ENCODE measurements at places on chromosomes 2 and 18. TPM values are rescaled to one million over a fixed set of nuclear protein-coding genes. Genes with fewer than 3 reads are reported as not detected.

DNA sequence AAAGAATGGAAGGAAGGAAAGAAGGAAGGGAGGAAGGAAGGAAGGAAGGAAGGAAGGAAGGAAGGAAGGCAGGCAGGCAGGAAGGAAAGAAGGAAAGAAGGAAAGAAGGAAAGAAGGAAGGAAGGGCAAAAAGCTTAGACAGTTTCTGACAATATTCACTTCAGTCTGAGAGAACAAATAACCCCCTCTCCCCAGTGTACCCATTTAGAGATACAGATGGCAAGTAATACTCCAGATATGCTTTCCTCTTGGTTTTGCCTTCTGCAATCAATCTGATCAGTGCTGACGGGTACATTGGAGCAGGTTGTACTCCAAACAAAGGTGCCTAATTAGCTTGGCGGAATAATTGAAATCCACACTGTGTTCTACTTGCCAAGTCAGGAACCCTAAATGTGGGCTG is 534.6 kb upstream of the TMEFF2 start:
- DNase-seq: no peak

DNA sequence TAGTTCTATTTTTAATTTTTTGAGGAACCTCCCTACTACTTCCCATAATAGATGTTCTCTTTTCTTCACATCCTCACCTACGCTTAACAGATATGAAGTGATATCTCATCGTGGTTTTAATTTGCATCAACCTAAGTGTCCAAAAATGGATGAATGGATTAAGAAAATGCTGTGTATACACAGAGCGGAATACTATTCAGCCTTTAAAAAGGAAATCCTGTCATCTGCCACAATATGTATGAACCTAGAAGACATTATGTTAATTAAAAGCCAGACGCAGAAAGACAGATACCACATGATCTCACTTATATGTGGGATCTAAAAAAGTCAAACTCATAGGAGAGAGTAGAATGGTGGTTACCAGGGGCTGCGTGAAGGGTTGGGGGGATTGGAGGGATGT is 113.0 kb downstream of the PTRHD1 start:
- no peak for DNase-seq

DNA sequence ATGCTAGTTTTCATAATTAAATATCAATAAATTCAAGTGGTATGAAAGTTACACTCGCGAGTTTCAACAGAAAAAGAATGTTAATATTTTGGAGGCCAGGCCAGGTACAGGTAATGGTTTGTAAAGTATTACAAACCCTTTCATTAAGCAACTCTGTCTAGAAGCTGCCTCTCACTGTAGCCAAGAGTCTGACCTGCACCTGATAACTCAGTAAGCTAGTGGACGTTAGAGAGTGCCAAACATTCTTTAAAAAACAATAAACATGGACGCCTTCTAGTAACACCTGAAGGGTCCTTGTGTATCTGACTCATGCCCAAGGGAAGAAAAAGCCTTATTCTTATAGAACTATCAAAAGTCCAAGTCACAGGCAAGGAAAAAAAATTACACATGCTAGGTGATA is 70.2 kb downstream of the MBD2 start:
- no peak for DNase-seq

DNA sequence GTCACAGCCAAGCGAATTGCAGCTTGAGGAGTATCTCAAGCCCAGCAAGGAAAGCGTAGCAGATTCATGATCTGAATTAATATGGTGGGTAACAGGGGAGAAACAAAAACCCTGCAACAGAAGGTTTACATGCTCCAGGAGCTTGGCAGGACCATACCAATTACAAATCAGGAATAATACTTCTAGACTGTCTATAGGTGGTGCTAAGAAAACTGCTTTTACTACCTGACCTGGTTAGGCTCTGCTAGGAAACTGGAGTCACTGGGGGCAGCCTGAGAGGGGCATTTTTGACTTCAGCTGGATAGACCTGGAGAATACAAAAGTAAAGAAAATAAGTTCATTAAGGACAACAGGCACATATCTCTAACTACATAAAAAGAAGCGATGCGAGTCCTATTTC is 24.6 kb upstream of the SPOPL start:
- no peak for DNase-seq

- DNase-seq: no peak
These were observed 31.2 kb upstream of the STPG4 start for GRCh38 chr2:47186351-47186750.

DNA sequence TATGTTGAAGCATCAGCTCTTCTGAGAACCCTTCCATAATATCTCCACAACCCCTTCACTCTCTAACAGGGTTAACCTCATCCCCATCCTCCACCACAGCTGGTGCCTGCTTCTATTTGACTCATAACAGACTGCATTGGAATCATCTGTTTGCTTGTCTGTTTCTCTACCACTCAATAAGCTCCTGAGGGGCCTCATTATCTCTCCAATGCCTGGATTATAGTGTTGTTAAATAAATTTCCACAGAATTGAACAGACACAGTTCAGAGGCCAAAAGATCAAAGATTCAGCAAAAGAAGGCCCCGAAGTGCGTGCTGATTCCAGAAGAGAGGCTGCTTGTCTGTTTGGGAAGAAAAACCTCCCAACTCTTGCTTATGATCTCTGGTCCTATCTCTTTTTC is 33.7 kb upstream of the FAM98A start:
- no peak for DNase-seq

DNA sequence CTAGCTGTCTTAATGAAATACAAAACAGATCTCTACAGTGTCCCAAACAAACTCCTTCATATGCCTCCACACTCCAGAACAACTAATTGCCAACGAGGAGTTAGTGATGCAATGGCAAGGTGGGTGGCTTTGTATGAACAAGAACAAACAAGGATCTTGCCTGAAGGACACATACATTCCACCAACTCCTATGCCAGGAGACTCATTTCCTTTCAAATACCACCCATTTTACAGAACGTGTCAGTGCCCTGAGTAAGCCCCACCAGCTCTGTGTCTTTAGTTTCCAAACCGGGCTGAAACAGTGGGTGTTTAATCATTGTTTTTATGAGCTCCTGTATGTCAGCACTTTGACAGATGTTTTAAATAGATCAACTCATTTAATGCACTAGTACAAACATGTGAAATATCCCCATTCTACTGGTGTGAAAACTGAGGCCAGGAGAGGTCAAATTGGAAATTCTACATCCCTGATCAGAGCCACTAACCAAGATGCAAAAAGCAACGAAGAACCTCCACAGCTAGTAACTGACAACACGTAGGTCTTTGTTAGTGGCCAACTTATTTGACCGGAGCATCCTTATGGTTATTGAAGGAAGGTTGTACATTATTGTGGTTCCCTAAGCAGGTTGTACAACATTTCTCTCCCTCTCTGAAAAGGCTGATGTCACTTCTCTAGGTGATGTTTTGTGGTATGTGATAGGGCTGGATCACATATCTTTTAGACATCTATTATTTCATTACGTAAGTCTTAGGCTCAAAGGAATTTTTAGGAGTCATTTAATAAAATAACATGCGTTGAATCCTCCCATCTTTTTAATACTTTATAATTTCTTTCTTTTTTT is 534.9 kb upstream of the TNP1 start:
- DNase-seq: no peak

GRCh38 chr18:44452346-44452745 is 228.3 kb upstream of the SETBP1 start:
- no peak for DNase-seq

- no peak for DNase-seq
These were observed 62.4 kb downstream of the TXNL1 start for GRCh38 chr18:56575819-56576663.

DNA sequence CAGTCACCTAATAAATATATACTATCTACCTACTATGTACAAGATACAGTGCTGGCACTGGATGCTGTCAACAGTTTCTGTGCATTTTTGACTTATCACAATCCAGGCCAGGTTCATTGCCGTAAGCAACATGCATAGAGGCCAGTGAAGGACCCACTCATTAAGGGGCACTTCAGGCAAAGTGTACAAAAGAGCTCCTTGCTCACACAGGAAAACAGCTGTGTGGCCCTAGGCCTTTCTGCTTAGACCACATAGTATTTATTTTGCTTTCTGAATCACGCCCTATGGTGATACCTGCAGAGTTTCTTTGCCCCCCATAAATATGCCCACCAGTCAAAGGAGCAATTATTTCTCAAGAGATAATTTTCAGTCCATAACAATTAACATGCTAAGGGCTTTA is 39.6 kb upstream of the STAT4 start:
- no peak for DNase-seq

DNA sequence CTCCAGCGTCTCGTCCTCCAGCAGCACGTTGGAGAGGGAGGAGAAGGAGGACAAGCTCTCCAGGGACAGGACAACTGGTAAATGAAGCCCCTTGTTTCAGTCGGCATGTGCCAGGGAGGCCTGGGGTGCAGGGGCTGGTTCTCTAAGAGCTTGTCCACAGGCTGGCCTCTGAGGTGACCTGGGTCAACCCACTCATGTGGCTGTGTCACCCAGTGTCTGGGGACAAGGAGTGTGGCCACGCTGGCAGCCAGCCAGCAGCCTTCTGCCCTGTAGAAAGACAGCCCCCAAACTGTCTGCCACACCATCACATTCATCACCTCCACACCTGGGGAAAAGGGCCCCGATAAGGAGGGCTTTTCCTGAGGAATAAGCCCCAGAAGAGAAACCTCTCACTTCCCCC is 119.5 kb downstream of the TPGS2 start:
- no peak for DNase-seq

- no peak for DNase-seq
These were observed 58.4 kb downstream of the ATOH8 start for GRCh38 chr2:85812094-85812735.

DNA sequence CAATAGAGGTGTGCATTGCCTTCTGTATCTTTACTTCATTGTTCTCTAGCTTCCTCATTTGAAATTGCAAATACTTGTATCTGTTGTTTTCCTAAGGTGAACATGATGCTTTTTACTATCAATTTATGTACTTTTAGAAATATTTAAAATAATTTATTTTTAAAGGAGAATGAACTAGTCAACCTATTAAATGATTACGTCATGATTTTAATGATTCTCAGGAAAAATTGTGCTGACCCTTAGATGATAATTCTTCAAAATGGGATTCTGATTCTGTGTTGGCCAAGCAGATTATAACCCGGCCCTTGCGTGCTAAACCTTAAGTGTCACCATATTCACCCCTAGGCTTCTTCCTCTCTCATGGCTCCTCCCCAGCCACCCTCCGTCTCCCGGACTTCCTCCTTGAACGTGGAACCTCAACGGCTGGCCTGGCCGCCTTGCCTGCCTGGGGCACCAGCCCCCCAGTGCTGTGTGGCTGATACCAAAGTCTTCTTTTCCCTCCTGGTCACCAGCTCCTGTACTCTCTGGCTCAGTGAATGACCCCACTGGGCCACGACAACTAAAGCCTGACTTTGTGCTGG is 292.0 kb downstream of the GBX2 start:
- no peak for DNase-seq

GRCh38 chr18:7889515-7889914 is 322.4 kb downstream of the PTPRM start:
- DNase-seq: no peak

DNA sequence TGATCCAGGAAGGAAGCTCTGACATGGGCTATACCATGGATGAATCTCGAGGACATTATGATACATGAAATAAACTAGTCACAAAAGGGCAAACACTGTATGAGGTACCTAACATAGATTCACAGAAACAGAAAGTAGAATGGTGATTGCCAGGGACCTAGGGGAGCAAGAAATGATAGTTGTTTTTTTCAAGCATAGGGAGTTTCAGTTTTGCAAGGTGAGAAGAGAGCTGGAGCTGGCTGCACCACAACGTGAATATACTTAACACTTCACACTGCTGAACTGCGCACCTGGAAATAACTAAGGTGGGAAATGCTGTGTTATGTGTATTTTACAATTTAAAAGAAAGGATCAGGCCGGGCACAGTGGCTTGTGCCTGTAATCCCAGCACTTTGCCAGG is 13.2 kb upstream of the AGAP1 start:
- DNase-seq: no peak

DNA sequence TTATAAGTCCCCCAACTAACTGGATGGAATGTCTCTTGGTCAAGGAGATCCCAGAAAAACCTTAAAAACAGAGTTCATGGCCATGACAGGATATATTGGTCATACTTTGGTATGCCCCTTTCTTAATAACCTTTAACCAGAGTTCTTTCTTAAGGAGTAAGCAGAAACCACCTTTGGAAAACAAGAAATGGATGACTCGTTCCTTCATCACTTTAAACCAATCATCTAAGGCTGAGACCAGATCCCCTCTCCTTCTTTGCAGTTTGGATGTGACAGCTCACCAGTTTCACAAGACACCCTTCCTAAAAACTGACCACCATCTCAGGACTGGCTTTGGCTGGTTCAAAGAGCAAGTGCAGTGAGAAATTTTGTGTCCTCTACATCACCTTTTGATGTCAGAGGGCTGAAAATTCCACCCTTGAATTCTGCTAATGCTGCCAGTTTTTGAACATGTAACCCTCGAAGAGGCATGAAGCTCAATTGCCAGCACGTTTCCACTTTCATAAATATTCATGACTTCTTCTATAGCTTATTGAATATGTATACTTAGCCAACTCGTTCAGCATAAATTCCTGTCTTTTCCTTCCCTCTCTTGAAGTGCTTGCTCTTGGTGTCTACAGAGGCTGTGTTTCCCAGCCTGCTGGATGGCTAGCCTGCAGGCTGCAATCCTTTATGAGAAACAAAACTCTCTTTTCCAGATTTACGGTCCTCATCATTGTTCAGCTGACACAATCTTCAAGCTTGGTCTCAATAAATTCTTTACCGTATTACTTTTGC is 1323.5 kb upstream of the TMEFF2 start:
- no peak for DNase-seq

DNA sequence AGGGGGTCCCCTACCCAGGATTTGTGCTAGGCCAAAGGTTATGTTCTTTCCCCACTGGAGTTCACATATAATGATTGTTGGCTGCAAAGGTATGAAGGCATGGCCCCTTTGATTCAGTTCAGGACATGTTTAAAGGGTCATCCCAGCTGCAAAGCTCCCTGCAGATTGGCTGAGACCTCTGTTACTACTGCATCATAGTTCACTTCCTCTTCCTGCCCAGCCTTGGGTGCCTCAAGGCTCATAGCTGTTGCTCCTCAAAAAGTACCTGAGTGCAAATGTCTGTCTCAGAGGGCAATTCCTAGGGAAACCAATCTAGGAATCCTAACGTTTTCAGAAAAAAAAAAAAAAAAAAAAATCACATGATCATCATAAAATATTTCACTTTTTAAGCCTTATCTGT is 125.1 kb downstream of the ATL2 start:
- DNase-seq: no peak

- DNase-seq: no peak
These were observed 23.7 kb downstream of the EFEMP1 start for GRCh38 chr2:55899881-55900280.

PRR30 gene
- not detected for total RNA-seq

ABHD1 gene
- total RNA-seq: not detected

DAW1 gene
- total RNA-seq: 1.1 TPM

TXNDC2 gene
- total RNA-seq: 8.8 TPM

SERPINB3 gene
- total RNA-seq: not detected

CCDC74A gene
- total RNA-seq: 13.9 TPM

CFC1 gene
- not detected for total RNA-seq

COLEC12 gene
- 19.3 TPM for total RNA-seq

UGT1A9 gene
- not detected for total RNA-seq

MAP4K4 gene
- 147 TPM for total RNA-seq
